ENCODE measurements at places on chromosomes 13 and 19.

DNA sequence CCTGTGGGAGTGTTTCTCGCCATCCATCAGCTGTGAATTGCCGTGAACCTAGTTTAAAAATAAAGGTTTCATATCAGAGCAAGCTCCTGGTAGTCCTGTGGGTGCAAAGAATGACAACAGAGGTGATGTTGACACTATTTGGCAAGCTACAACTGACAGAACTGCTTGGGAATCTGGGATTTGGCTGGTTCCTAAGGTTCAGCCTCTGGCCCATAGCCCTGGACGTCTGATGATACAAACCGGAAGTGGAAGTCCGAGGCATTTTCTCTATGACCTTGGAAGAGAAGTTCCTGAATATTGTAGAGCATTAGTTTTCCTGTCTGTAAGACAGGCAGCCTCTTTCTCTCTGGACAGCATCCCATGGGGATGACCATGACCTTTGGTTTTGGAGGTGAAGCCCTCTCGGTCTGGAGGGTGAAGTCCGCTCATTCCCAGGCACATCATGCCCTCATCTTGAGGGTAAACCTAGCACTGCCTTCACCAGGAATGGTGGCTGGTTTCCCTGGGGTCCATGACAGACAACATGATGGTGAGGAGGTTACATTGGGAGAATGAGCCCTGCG is 29.1 kb downstream of the GATAD2A start:
- no peak for DNase-seq

GRCh38 chr13:19048381-19048780 is 133.2 kb downstream of the TUBA3C start:
- DNase-seq: no peak

GRCh38 chr19:12880551-12881171 is 588 bp downstream of the DNASE2 start:
- DNase-seq: no peak

DNA sequence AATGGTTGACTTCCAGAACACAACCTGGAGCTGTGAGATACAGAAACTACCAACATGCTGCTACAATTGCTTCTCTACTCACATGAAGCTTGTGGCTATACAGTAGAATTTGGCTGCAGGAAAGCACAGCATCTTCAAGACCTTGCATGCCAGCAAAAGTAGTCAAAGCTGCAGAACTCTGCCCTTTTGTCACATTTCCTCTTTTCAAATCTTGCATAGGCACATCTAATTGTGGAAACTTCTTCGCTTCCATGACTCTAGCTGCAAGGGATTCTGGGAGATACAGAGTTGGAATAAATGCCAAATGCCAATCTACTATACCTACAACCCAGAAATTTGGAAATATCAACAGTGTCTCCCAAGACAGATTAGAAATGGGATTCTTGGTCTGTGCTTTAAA is 462.2 kb downstream of the FOXO1 start:
- no peak for DNase-seq

- DNase-seq: no peak
These were observed 44.0 kb downstream of the C13orf46 start for GRCh38 chr13:113929628-113930615.

GRCh38 chr19:7953060-7953459 is 9.6 kb upstream of the TIMM44 start:
- no peak for DNase-seq
